ENCODE measurements at places on chromosomes 7 and 10.

DNA sequence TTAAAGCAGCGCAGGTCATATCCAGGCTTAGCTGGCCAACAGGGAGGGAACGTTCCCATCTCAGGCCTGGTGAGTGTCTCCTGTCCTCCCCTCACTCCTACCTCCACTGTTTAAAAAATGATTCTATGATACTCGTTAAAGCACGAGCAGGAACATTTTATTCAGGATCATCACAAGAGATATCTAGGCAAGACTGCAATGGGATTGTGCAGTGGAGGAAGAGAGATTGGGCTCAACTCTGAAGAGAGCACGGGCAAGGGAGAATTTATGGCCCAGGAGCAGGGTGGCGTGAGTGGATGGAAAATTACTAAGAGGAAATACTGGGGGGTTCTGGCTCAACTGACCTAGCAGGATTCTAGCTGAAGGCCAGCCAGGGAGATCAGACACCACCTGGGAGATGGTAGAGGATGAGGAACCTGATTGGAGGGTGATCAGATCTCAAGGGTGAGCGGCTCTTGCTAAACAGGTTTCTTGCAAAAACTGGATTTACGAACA is 9.0 kb upstream of the HSPB1 start:
- DNase-seq = no peak

DNA sequence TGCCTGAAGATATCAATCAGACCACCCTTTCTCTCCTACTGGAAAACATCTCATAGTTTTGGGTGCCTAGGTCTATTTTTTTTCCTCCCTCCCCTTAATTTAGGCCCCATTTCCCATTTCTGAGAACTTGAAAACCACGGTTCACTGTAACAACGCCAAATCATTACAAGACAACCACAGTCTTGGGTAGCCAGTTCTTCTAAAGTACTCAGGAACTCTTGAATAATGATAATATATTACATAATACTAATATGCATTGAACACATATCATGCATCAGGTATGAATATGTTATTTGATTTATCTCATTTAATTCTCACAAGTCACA is 185.1 kb upstream of the ADO start:
- no peak for DNase-seq

- no peak for DNase-seq
Measured at GRCh38 chr10:1412531-1413189, 324.7 kb downstream of the ADARB2 start.

DNA sequence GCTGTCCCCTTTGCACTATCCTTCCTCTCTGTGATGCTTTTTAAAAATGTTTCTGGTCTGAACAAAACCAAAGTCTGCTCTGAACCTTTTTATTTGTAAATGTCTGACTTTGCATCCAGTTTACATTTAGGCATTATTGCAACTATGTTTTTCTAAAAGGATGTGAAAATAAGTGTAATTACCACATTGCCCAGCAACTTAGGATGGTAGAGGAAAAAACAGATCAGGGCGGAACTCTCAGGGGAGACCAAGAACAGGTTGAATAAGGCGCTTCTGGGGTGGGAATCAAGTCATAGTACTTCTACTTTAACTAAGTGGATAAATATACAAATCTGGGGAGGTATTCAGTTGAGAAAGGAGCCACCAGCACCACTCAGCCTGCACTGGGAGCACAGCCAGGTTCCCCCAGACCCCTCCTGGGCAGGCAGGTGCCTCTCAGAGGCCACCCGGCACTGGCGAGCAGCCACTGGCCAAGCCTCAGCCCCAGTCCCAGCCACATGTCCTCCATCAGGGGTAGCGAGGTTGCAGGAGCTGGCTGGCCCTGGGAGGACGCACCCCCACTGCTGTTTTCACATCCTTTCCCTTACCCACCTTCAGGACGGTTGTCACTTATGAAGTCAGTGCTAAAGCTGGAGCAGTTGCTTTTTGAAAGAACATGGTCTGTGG is 11.4 kb upstream of the CSGALNACT2 start:
- no peak for DNase-seq

DNA sequence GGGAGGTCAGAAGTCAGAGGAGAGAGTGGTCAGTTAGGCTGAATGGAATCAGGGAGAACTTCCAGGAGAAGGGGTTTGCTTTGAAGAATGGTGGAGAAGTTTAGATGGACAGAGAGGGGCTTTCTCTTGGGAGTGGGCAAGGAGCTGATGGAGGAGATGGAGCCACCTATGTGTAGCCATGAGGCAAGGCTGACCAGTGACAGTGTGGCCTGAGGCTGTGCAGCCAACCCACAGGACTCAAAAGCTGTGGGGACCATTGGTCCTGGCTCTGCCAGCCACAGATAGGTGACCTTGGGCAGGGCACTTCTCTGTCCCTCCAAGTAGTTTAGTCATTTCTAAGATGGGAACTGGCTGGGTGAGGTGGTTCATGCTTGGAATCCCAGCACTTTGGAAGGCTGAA is 18.7 kb downstream of the NEURL1 start:
- no peak for DNase-seq

- no peak for DNase-seq
Measured at GRCh38 chr7:114567416-114567815, 152.8 kb downstream of the FOXP2 start.

DNA sequence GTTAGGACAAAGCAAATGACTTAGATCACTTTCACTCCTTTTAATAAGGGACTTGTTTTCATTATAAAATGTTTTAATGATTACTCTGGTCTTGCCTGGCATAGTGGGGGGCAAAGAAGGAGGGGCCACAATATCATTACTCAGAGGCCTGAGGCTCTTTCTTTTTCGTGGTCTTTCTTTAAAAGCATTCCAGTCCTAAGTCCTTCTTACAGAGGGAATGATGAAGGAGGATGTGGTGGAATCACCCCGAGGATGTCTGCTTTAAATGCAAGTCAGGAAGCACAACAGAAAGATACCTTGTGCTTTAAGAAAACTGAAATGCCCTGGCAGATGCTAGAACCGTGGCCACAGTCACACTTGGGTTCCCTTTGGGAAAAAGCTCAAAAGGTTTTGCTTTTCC is 379.1 kb downstream of the INHBA start:
- no peak for DNase-seq

DNA sequence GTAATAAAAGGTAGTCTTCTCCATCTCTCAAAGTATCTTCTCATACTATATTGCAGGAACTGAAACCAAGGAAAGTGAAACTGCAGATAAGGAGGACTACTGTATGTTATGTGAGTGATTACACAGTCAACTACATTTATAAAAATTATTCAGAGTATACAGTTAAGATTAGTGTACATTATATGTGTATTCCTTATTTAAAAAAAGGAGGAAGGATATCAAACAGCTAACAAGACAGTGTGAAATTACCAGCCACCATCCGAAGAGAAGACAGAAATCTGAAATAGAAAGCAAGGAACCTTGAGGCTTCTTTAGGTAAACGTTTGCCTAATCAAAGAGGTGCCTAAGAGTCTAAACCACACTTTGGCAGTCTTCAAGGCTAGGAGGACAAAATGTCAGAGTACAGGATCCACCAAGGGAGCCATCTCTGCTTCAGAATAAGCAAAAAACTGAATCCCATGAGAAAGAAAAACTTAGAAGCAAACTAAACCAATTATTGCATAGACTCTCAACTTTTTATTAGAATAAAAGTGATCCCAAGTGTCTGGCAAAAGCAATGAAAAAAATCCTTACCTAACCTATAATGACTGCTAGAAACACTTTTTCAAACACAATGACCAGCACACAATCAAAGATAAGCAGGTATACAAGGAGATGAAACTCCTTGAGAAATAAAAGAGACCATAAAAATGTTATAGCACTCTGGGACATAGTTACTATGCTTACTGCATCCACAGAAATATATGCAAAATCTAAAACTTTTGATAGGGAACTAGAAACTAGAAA is 6.4 kb downstream of the USP6NL start:
- no peak for DNase-seq

- DNase-seq = no peak
Measured at GRCh38 chr7:102165136-102165535, 121.5 kb upstream of the SH2B2 start.

- no peak for DNase-seq
Measured at GRCh38 chr7:35313575-35313974, 59.7 kb upstream of the TBX20 start.

GRCh38 chr10:35487336-35488034 is 117.7 kb upstream of the GJD4 start:
- no peak for DNase-seq

DNA sequence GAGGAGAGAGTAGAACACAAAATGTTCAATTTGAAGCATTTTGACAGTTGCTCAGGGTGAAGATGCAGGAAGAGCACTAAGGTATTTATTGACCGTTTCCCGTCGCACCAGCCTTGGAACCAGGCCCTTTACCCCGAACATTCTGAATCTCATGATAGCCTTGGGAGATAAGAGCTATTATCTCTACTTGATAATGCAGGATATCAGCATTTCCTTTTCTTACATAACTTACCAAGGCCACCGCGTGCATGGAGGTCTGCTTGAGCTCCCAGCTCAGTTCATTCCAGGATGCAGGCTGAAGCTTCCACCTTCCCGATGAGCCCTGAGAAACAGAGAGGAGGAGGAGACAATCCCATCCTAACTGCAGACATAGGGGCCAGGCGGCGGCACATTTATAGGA is 324.2 kb upstream of the COBL start:
- DNase-seq = no peak

GRCh38 chr10:3592424-3592823 is 192.6 kb downstream of the KLF6 start:
- DNase-seq = no peak

DNA sequence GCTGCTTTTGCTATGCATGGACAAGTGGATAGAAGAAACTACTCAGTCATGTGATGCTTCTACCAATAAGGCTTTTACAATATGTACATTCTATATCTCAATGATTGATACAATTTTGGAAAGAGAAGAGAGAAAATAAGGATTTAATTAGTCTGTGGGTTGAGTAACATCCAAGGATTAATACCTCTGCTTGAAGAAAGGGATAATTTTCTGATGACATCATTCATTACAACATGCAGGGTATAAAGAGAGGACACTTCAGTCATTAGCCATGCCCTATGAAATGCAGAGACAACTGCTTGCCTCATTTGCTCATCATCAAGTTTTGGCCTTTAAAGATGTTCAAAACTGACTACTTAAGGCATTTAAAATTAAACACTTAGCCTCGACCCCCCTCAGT is 237.3 kb downstream of the AHR start:
- no peak for DNase-seq

- no peak for DNase-seq
Measured at GRCh38 chr7:98899816-98900215, 21.5 kb downstream of the TRRAP start.

DNA sequence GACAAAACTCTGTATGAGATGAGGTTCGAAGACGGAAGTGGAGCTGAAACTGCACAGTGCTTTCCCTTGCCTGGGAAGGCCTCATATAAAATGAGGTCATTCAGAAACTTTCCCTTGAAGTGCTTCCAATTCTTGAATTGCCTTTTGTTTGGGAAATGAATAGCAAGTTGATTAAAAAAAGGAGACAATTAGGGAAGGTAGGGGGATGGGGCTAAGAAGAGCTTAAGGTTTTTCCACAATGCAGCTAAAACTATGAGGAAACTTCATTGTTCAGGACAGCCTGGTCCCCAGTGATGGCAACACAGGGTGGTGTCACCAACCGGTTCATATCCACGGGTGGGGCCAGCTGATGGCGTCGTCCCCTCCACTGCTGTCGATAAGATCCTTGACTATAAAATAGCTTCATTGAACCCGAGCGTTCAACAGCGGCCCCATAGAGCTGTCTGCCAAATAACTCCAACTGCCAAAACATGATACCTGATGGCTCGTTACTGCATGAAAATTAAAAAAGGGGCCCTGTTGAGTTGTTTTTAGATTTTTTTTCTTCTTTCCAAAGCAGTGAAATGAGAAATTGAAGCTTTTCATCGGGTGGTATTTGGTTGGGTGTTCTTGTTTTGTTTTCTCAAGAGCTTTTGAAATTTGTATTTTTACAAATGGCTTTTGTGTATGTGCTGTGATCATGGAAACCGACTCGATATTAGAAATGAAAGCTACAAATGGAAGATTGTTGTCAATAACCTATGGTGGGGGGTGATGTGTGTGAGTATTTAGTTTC is 2.8 kb upstream of the CELF2 start:
- DNase-seq = no peak

DNA sequence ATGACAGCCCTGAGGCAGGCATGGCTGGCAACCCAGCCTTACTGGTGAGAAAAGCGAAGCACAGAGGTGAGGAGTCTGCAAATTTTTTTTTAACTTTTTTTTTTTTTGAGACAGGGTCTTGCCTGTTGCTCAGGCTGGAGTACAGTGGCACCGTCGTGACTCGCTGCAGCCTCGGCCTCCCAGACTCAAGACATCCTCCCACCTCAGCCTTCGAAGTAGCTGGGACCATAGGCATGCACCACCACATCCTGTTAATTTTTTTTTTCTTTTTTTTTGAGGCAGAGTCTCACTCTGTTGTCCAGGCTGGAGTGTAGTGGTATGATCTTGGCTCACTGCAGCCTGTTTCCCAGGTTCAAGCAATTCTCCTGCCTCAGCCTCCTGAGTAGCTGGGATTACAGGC is 35.1 kb upstream of the DLG5 start:
- no peak for DNase-seq

GRCh38 chr10:62130948-62131347 is 137.7 kb downstream of the RTKN2 start:
- DNase-seq = no peak

DNA sequence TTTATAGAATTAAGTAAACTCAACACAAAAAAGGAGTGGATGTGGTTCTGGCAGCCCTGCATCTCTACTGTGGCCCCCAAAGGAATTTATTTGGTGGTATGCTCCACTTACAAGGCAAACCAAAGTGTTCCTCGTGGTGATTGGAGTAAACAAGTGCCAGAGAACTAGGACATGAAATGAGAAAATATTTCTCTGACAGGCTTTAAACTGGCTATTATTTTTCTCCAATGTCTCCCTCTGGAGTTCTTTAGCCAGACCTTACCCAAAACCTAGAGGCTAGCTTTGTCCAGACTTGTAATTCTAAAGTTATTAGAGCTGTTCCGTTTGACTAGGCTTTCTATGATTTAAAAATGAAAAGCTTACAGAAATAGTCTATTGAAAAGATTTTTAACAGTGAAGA is 990.1 kb downstream of the CNTNAP2 start:
- no peak for DNase-seq

- no peak for DNase-seq
Measured at GRCh38 chr7:123346766-123347165, 147.0 kb upstream of the SLC13A1 start.
